ENCODE measurements at places on chromosomes 4 and X.

DNA sequence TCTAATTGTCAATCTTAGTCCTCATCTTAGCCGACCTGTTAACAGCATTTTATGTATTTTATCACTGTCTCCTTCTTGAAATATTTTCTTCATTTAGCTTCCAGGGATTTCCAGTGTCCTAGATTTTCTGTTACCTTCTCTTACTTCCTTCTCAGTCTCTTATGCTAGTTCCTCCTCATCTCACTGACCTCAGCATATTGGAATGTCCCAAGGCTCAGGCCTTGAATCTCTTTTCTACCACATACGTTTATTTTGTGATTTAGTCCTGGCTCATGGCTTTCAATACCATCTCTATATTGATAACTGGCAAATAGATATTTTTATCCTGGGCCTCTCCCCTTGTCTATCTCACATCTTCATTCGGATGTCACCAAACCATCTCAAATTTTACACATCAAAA, 61.1 kb downstream of the IQCM start:
- no peak for DNase-seq

- DNase-seq: no peak
These were observed 215.3 kb upstream of the CXorf66 start for GRCh38 chrX:140180585-140180984.

GRCh38 chr4:60945641-60946040, 254.5 kb upstream of the ADGRL3 start:
- DNase-seq: no peak

GRCh38 chrX:68647156-68647957, at the start of gene STARD8:
Gene STARD8 (plus strand): TSS chrX:68647666. CDS start chrX:68647883, 217 bp downstream.
- DNase-seq: no peak

DNA sequence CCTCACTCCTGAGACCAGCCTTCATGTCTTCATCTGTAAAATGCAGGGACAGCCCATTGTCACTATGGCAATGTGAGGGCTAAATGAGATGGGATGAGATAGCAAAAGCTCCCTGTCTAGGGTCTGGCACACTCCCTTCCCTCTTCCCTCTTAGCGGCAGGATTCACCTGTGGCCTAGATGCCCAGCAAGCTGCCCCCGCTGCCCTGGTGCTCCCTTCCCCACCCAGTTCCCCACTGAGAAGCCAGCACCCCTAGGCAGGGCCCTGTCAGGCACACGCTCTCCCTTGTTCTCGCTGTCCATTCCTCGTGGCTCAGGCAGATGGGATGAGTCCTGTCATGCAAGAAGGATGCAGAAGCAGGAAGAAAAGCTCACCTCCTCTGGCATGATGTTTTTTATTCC, 49.2 kb upstream of the PJA1 start:
- no peak for DNase-seq

- no peak for DNase-seq
These were observed 12.4 kb upstream of the TMPRSS11E start for GRCh38 chr4:68434836-68435235.

DNA sequence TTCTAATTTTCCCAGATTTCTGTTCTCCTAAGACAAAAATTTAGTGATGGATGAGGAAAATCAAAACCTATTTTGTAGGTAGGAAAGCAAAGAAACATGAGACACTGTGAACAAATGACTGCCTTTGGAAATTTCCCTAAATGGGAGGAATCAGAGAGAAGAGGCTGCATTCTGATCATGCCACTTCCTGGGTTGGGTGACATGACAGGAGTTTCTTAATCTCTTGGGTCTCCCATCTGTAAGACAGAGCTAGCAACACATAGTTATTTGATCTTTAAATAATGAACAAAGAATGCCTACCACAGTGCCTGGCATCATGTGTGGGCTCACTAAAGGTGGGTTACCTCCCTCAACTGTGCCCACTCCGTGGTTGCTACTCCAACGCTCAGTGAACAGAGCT, 57.1 kb downstream of the CCDC149 start:
- DNase-seq: no peak

- DNase-seq: no peak
These were observed 60.5 kb upstream of the TRIM2 start for GRCh38 chr4:153143527-153144348.

DNA sequence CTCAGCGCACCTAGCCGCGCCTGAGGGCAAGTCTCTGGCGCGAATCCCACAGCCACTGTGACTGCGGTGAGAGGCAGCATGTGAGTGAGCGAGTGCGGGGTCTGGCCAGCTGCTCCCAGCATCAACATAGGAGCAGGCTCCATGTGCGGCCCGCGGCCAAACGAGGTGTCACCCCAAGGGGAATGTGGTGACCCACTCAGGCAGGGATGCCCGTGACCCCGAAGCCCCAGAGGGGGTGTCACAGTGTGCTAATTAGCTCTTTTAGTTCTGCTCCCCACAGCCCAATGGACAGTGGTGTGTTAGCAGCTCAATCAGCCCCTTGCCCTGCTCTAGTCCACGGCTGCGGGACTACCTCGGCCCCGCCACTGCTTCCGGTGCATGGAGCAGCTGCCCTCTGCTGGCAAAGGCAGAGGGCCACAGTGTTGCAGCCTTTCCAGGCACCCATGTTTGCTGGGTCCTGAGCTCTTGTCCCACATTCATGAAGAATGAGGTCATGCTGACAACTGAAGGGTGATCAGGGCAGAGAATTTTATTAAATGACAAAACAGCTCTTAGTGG, 61.4 kb downstream of the AGA start:
- no peak for DNase-seq

DNA sequence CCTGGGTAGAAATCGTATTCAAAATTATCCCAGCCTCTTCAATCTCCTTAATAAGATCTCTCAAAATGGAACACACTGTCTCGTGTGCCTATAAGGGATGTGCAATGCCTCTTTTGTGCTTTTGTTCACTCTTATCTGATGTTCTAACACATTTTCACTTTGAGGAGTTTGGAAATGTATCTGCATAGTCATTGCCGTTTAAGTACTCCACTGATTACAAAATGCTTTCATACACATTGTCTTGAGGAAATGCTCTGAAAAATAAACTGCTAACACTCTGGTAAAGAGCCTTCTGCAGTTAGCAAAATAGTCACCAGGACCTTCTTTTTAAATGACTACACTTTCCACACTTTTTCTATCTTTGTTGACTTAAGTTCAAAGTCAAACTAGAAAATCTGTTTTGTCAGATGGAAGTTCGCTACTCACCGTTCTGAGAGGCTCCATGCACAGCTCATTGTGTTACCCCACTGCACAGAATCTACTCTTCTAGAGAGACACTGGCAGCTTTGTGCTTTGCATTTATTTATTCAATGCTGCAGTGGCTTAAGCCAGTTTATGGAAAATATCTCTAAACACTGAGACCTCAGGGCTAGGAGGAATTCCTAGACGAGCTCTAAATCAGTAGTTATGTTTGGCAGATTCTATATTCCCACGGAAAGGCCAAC, 159.0 kb downstream of the CHIC2 start:
- DNase-seq: no peak

- DNase-seq: no peak
These were observed 128.3 kb upstream of the MAOA start for GRCh38 chrX:43527801-43528200.

GRCh38 chr4:6047130-6047673, 29.0 kb upstream of the C4orf50 start:
- DNase-seq: no peak

DNA sequence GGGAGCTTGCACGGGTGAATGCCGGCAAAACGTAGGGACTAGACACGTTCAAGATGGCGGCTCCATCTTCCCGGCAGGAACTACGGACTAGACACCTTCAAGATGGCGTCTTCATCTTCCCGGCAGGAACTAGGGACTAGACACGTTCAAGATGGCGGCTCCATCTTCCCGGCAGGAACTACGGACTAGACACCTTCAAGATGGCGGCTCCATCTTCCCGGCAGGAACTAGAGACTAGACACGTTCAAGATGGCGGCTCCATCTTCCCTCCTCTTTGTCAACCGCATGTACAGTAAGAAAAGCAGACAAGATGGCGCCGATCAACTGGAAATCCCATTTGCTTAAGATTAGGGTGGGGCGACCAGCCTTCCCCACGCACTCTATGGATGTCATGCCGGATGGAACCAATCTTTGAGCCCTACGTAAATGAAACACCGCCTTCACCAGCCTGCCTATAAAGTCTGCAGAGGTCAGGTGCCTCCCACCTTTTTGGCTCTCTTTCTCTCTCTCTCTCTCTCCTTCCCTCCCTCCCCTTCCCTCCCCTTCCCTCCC, 222.4 kb downstream of the CRLF2 start:
- no peak for DNase-seq

Data from stimulated activated CD4-positive, alpha-beta T cell treated with anti-CD3 and anti-CD28 coated beads, Interleukin-1b, Interleukin-23, amount 100 ng/mL, for 1 hour (primary cell).